ENCODE measurements at places on chromosomes 12 and 14.

DNA sequence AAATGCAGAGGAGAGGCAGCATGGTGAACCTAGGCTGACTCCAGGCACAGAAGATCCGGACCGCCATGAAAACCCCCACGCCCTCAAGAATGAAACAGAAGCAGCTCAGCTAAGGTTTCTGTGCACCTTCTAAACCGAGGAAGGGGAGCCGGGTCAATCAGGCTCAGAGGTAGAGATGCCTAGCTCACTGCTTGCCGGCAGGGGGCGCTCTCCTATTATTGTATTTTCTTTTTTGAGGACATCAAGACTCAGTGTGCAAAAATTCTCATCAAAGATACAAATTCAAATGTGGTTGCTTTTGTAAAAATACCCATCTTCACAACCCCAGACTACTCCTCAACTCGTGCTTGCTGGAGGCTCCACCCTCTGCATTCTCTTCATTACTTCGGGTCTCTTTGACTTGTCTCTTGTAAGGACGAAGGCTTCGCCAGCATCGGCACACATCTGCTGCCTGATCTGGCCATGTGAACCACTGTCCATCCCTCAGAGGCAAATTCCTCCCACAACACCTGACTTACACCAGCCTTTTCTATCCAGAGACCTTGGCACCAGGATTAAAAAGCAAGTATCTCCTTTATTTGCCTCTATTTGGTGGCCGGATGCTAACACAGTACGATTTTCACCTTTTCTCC lies 33.4 kb upstream of the RNASE3 start:
- peak; percentile 47 for DNase-seq

DNA sequence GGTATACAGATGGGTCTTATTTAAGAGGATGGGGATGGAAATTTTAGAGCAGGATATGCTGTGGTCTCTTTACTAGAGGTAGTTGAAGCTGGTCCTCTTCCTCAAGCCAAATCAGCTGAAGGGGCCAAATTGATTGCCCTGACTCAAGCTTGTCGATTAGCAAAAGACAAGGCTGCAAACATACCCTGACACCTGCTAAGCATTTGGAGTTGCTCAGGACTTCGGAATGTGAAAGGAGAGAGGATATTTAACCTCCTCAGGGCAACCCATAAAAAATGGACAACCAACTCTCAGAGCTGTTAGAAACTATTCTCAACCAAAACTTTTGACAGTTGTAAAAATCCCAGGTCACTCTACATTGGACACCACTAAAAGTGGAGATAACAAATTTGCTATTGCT lies 15.6 kb downstream of the PTGDR start:
- DNase-seq = no peak

DNA sequence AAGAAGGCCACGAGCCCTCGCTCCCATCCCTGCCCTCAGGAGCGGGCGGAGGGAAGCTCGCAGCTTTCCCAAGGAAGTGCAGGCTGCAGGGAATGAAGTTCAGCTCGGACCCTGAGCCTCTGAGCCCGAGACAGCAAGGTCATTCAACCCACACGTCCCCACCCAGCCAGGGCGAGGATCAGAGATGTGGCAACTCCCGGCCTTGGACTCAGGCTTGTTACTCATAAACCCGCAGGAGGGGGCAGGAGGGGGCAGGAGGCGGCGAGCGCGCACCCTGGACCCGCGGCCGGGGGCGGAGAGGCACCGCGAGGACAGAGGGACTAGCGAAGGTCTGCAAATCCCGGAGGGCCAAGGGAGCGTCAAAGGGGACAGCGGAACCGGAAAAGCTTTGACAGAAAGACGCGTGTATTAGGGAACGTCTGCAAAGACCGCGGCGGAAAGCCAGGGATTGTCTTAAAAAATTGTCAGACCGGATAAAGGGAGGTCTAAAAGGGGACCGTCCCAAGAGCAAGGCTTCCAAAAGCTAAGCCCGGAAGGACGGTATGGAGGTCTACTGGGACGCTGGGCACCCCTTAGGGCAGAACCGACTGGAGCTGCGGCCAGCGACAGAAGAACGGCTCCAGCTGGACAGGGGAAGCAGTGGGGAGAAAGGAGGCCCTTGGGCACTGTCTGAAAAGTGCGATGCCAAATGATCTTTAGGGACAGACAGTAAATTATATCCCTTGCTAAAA lies 611 bp upstream of the DCAF11 start:
- DNase-seq = peak; percentile 92

GRCh38 chr14:21059842-21060613 lies 2.4 kb downstream of the RNASE8 start:
- peak; percentile 41 for DNase-seq

GRCh38 chr14:30225176-30225575 lies 297.5 kb upstream of the PRKD1 start:
- no peak for DNase-seq

DNA sequence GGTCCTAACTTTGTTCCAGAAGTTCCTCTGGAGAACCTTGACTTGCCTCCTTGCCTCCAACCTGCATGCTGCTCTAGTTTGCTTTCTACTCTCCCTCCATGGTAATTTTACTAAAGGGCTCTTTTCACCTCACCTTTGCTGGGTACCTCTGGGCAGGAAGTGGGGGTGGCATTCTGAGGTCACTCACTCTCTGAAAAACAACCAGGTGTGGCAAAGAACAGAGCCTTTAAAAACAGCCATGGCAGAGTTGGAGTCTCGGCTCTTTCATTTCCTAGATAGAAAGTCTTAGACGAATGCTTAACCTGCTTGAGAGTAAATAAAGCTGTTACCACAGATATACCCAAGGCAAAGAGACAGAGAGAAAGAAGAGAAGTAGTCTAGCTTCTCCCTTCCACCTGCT lies 827.9 kb downstream of the BCL11B start:
- no peak for DNase-seq

DNA sequence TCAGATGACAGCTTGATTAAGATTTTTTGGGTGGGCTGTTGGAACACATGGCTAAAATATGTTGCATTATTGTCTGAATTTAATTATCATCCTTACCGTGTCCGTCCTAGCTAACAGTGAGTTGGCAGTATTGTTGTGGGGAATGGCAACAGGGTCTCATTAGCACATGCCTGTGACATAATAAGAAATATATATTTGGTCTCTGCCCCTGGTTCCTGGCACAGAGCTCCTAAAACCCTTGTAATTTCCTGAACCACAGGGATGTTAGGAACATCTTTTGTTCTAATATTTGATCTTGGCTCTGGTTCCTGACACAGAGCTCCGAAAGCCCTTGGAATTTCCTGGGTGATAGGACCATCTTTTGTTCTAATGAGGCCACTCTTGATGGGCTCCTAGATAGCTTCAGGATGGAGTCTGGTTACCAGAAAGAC lies 76.0 kb downstream of the SYNE2 start:
- DNase-seq = no peak

- DNase-seq = peak; percentile 10
These were observed 14.0 kb downstream of the SMCO2 start for GRCh38 chr12:27460471-27460978.

DNA sequence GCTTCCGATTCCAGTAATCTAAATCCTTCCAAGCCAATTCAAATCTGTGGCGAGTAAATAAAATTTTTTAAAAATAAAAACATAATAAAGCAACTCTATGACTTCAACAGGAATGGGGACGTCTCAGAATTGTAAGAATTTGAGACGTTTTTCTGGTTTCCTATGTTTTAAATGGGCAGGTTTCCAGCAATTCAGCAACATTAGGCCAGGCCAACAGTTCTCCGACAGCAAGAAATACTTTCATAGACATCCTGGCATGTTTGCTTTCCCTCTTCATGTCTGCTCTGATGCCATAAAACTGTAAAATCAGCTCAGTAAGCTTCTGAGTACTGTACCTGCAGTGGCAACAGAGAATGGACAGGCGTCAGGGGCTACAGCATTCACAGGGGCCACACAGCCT lies 35.8 kb upstream of the DICER1 start:
- DNase-seq = no peak

DNA sequence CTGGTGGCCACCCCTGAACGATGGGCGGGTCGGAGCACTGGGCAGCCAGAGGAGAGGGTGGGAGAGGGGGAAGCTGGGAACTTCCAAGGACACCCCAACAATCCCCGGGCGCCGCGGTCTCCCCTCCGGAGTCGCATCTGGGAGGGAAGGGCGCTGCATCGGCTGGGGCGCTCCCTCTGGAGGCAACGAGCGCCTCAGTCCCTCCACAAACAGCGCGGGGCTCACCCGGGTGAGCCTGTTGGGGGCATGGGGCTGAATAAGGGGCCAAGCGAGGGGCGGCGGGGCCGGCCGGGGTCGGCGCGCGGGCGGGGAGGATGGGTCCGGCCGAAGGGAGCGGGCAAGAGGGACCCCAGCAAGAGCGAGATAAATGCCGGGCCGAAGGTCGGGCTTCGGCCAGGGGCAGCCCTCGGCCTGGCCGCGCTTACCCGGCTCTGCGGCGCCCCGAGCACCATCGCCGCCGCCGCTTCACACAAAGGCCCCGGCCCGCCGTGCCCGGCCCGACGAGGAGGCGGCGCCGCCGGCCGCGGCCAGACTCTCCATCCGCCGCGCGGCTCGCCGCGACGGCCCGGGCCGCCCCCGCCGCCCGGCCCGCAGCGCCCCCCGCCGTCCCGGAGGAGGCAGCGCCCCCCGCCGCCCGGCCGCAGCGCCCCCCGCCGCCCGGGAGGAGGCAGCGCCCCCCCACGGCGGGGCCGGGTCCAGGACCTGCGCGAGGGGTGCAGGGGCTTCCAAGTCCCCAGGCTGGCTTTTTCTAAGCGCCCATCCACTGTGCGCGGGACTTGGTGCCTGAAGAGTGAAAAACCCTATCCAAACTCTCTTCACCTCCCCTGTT lies at the start of gene ZBTB39:
Gene ZBTB39, minus strand, starts transcription at position 567 of the 829 bp plus-strand sequence. CDS start 1,629 bp downstream, outside the sequence.
- peak; percentile 73 for DNase-seq

GRCh38 chr12:70069221-70070105 lies 173.8 kb upstream of the CNOT2 start:
- DNase-seq = peak; percentile 28

DNA sequence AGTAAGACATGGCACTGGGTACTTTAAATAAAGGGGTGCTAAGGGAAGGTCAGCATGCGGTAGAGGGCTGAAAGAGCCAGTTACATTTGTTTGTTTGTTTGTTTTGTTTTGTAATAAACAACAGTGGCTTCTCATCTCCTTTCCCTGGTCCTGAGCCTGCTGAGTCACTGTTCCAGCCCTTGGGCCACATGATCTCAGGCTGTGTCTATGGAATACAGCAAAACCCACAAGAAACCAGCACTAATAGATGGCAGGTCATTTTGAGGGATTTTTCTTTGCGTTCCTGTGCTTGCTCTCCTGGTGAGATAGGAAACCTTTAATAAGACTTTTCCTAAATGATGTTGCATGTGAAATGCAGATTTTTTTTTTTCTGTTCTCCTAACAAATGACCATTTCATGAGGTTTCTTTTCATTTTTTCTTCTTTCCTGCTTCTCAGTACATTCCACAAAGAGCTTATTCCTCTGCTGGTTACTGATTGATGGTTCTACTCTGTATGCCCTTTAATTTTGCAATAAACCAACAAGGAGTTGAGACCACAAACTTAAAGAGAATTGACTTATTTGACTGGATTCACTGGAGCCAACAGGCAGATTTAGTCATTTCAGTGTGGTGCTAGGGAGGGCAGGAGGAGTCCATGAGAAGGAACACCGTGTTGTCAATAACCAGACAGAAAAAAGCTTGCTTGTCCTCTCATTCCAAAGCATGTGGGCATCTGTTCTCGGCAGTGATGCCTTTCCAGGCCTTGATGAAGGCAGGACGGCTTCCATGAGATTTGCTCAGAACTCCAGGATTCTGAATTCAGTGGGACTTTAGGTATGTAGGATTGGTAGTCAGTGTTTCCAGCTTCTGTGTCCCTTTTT lies 459.2 kb downstream of the RAD51B start:
- DNase-seq = peak; percentile 43

DNA sequence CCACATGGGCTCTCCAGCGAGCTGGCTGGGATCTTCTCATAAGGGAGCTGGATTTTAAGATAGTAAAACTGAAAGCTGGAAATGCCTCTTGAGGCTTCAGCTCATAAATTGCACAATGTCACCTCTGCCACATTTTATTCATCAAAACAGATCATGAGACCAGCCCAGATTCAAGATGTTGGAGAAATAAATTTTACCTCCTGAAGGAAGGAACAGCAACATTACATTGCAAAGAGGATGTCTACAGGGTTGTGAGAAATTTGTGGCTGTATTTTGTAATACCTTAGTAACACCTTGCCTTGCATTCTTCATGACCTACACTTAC lies 43.1 kb upstream of the KRR1 start:
- no peak for DNase-seq

DNA sequence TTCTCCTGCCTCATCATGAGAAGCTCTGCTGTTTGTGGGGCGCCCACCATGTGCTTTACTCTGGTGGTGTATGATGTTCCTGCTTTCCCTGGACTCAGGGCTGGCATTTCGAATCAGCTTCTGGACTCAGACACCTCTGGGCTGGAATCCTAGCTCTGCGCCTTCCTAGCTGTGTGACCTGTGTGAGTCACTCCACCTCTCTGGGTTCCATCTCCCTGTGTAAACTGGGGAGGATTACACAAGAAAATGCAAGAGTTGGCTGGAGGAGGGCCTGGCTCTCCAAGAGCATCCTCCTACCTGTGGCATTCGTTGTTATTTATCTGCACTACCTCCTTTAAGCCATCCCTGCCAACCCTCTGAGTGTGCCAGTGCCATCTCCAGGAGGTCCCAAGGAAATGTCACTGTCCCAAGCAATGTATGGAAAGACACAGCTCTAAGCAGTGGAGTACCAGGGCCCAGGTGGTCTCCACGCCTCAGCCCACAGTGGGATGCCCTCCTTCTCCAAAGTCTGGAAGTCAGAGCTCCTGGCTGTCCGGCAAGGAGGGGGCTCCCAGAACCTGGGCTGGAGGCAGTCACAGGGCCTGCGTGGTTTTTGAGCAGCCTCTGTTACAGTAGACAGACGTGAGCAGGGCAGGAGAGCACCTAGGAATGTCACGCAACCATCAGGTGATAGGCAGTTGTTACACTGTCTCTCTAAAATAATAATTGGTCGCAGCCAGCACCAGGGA lies 7.3 kb upstream of the TNFAIP2 start:
- DNase-seq = no peak

- peak; percentile 72 for DNase-seq
These were observed 707 bp upstream of the MED6 start for GRCh38 chr14:70601162-70601561.

DNA sequence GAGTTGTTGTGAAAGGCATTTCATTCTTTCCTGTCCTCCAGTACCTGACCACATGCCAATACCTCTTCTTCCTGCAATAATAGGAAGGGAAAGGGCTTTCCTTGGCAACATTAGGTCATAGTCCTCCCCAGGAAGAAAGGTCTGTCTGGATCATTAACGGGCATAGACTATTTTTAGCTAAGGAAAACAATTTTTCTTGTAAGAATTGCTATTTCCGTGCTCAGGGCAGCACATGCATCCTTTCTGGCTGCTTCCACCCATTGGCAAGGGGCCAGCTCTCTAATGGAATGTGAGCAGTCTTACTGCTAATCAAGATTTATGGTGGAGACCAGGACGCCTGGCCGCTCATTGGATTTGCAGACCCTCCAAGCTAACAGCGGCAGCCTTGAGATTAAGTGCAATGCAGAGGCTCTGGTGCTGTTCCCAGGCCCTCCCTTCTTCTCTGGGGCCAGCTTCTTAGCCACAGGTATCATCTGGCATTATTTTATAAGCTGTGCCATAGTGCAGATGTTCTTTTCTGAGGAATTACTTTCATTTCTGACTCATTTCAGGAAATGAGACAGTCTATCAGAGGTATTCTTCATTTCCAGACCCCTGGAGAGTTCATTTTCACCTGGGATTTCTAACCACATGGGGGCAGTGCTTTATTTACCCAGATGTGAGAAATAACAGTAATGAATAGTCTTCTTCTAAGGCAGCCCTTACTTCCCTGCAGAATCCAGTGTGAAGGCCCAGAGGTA lies 52.9 kb downstream of the ANO6 start:
- peak; percentile 95 for DNase-seq

- DNase-seq = peak; percentile 57
These were observed 62.0 kb upstream of the OSBPL8 start for GRCh38 chr12:76621582-76622024.

- peak; percentile 75 for DNase-seq
These were observed 70.4 kb downstream of the TMEM116 start for GRCh38 chr12:111942557-111942956.
